ENCODE measurements at places on chromosomes 2 and 18.
A peak's percentile ranks its signal among the peaks of the same experiment; 100 is the strongest.

DNA sequence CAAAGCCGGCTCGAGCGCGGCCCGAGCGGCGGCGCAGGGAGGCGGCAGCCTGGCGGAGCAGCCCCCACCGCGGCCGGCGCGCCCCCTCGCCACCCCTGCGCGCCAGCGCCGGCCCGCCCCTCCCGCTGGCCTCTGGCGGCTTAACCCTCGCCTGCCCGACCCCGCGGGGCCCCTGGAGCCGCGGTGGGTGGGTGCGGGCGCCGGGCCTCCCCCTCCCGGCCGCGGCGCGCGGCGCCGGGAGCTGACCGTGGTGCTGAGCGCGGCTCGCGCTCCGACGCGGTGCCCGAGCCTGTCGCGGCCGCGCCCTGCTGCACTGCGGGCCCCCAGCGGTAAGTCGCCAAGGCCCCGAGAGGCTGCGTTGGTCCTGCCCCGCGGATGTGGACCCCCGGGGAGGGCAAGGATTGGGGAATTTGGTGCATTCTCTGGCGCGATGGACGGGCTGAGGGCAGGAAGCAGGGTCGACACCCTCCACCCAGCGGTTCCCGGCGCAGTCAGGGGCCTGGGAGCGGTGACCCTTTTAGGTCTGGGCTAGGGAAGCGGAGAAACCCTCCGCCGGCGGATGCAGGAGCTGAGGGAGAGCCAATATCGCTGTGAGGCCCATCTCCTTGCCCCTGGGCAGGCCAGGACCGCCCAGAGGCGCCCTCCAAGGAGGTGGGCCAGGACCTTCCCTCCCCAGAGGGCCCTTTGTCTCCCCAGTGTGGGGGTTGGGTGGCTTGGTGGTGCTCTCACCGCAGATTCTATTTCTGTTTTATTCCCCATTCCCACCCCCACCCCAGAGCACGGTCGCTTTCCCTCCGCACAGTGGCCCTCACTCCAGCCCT, 923 bp downstream of the AMER3 start:
- no peak for DNase-seq

- DNase-seq, result no peak
Observed at GRCh38 chr2:241035142-241035817, 36.9 kb downstream of the SNED1 start.

- DNase-seq, result no peak
Observed at GRCh38 chr2:61770746-61771145, 83.1 kb downstream of the FAM161A start.

DNA sequence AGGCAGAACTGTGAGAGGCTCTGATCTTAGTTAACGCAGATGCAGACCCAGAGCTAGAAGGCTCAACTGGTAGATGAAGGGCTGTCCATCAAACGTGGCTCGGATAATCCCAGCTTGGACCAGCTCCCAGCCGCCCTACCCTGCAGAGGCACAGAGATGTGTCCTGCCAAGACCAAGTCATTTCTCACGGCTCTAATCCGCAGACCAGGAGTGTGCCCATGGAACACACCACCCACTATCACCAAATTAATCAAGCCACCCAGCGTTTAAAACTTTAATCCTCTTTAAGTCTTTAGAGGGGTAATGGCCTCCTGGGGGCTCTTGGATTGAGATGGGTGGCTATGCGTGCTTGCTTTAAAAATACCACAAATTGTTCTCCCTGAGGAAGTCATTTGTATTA, 17.5 kb downstream of the LYPD1 start:
- DNase-seq, result no peak

GRCh38 chr18:40738321-40738880, 1216.6 kb upstream of the PIK3C3 start:
- no peak for DNase-seq

- no peak for DNase-seq
Observed at GRCh38 chr2:109448207-109448606, 165.6 kb downstream of the SEPTIN10 start.

DNA sequence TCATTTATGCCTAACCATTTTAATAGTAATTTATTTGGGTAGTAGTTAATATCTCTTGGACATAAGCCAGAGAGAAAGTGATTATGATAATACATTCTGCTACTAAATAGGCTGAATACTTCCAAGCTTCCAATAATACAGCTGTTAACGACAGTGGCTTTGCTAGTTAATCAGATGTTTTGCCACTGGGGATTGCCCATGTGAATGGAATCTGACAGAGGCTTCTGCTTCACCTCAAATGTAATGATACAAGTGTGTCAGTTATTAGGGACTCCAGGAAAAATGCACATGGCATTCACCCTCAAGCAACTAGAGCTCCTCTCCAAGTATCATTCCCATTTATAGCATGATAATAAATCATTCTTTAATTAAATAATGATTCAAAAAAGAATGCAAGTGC, 185.0 kb upstream of the TMEFF2 start:
- no peak for DNase-seq

GRCh38 chr2:9401059-9401547, 22.2 kb downstream of the ITGB1BP1 start:
- no peak for DNase-seq

GRCh38 chr2:10059016-10059351, 15.6 kb downstream of the KLF11 start:
- no peak for DNase-seq

DNA sequence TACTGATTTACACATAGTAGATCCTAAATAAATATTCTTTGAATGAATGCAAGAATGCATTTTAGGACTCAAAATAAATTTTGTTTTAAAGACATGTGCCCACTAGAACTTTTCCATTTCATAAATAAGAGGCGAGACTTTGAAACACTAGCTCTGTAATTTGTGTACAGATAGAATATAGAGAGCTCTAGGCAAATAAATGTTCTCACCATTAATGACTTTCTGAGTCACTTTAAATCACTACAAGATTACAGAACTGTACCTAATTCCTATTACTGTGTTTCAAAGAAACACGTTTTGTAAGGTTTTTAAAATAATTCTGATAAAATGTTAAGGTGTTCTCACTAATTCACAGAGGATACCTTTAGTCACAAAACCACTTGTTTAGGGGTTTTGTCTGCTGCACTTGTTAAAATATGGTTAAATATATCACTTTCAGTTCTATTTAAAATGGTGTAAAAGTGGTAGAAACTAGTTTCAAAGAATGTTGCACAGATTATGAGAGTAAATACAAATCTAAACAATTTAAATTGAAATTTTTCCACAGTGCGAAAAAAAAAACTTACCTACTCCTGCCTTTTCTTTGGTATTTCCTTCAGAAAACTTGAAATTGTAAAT, 158.7 kb upstream of the ZC3H15 start:
- DNase-seq, result no peak

DNA sequence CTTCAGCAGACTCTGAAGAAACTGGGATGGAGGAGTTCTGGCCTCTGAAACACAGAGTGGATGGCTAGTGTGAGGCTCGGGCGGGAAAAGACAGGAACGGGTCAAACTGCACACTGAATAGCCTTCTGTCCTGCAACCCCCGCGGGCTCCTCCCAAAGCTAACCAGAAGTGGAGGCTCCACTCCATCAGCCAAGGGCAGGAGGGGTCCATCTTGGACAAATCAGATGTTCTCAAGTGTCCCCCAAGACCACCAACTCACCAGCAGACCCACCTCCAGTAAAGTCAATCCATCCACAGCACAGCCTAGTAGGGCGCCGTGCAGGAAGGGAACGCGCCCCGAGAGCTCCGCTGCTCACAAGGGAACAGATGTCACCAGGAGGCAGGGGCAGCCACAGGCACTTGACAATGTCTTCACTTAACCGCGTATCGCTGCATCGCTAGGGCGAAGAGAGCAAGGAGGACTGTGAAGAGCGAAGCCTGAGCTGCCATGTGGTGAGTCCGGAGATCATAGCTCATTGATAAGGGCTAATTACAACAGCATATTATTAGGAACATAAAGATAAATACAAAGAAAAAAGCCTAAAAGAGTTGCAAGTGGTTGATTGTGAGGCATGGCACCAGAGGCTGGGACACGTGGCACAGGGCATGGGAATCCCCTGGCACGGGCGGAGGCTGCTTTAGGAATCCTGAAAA, 494.6 kb upstream of the MYT1L start:
- no peak for DNase-seq

- no peak for DNase-seq
Observed at GRCh38 chr2:24832931-24833701, 39.9 kb downstream of the CENPO start.

DNA sequence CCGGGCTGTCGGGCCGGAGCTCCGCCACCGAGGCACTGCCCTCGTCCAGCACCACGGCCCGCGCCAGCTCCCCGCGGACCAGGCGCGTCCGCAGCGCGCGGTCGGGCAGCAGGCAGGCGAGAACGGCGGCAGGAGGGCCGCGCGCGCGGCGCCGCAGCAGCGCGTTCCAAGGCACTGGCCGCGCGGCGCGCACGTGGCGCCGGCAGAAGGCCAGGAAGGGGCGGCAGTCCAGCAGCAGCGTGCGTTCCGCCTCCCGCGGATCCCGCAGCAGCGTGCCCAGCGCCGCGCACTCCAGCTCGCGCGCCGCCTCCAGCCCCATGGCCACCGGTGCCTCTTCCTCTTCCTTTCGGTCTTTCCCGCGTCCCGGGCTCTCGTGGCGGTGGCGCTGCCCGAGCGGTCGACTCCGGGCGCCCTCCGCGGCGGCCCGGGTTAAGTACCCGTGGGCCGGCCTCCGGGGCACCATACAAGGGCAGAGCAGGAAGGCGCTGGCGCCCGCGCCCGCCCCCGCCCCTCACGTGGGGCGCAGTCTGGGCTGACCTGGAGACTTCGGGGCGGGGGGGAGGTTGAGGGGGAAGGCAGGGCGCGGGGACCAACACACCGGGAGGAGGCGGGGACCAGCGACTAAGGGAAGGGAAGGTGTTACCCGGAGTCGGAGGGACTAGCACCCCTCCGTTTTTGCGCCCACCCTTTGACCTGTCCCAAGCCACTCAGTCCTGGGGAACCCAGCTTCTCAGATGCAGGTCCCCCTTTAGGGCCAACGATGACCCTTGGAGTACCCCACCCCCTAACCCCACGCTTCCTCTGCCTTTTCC, at the start of gene DUSP2:
Gene DUSP2 (minus strand): TSS at position 405 of the 812 bp plus-strand sequence. CDS start 86 bp downstream, at position 319.
- DNase-seq, result peak; percentile 81

DNA sequence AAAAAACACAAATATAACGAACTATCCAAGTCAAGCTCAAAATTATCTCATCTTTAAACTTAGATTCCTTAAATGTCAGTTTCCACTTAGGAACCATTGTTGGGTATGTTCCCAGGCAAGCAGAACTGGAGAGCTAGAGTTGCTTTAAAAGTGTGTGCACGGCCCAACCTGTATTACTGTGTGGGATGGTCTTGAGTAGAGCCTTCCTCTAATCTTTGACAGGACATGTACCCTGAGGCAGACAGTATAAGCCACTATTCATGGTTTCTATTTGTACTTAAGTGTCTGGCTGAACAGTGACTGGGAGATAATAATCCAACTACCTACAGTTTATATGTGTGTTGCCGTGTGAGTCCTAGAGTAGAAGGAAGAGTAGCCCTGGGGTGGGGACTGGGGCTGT, 239.7 kb downstream of the GPD2 start:
- no peak for DNase-seq

All from activated CD8-positive, alpha-beta memory T cell treated with anti-CD3 and anti-CD28 coated beads for 1 hour (primary cell).